GM04503 (cell line): ENCODE measurements at places on chromosomes 1 and 21.

DNA sequence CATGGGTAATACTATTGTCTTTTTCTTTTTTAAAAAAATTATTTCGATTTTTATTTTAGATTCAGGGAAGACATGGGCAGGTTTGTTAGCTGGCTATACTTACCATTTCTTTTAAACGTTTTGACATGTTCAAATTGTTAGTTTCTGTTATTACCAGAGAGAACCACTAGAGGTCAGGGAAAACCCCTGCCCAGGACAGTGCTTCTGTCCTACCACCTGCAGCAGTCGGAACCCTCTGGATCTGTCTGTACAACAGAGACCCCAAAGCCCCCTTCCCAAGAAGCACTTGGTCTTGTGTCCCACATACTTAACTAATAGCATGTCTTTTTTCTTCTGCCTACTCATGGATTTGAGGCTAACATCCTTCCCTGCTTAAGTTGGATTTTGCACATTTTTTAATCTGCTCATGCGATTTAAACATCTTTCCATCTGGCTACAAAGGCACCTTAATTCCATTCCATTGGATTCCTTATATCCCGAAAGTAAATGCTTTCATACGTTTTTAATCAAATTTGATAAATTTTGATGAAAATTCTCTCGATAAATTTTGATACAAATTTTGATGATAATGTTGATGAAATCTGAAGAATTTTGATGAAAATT, 10.0 kb upstream of the C1orf115 start:
- no peak for DNase-seq

DNA sequence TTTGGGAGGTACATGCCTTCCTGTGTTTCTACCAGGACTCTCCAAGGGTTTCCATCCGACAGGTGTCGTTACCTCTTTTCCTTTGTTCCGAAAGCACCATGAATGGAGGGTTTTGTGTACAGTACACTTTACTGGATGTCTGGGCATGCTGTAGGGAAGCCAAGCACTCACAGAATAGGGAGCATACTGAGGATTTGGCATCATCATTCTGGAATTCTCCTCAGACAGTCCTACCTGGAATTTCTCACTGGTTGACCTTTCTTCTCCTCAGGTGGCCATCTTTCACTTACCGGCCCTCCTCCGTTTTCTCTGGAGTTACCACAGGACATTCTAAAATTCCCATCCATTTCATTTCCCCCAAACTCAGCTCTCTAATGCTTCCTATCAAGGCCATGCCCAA, 5.9 kb upstream of the MPL start:
- no peak for DNase-seq

GRCh38 chr21:44351535-44352252, 1.7 kb upstream of the TRPM2 start:
- no peak for DNase-seq

GRCh38 chr1:51518586-51519047, 449 bp downstream of the EPS15 start:
- no peak for DNase-seq

DNA sequence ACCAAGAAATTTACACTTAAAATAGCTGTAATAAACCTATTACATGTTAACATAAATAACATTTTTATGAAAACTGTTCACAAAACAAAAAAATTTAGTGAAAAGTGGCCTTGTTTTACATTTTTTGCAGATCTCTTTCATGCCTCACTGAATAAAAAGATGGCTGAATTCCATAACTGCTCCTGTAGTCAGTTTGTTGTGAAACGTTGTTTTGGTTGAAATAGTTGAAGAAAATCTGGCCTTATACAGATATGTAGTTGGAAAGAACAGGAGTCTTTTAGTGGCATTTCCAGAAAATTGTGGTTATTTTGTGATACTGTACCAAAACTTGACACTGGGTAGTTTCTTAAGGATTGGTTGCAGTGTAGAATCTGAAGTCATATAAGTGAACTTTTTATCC, 18.1 kb downstream of the ITSN1 start:
- no peak for DNase-seq

GRCh38 chr1:7538849-7539768, 232.0 kb upstream of the VAMP3 start:
- DNase-seq, result no peak

GRCh38 chr1:11299225-11299574, 26.2 kb downstream of the UBIAD1 start:
- DNase-seq, result no peak

DNA sequence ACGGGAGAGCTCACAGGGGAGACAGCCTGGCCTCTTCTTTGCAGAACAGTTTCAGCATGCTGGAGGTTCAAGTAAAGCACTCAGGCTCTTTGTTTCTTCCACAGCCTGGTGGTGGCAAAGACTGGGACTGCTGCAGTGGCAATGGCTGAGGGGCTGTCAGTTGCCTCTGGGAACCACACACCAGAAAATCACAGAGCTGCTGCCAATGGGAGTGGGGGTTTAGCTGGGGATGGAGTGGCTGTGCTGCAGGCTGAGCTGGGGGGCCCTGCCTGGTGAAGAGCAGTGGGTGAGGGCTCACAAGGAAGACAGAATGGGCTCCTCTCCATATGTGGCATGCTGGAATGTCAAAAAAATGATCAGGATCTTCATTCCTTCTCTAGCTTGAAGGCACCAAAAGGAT, 25.6 kb upstream of the PTGFR start:
- no peak for DNase-seq

DNA sequence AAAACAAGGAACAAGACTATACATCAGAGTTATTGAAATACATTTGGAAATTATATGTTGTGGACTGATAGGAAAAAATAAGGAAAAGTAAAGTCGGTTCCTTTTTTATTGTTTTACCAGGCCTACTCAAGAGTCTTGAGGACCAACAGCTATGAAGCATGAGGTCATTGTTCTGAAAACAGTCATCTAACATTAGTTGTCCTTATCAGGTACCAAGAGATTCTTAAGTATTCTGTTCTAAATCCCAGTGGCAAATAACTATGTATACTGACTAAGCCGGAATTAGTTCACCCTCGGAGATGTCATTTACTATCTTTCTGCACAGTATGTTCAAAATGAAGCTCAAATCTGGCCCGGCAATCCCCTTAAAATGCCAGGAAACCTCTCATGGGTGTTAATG, 585 bp downstream of the ADGRL4 start:
- DNase-seq, result no peak

- DNase-seq, result no peak
Measured at GRCh38 chr1:61081144-61081685, 1.1 kb upstream of the NFIA start.

DNA sequence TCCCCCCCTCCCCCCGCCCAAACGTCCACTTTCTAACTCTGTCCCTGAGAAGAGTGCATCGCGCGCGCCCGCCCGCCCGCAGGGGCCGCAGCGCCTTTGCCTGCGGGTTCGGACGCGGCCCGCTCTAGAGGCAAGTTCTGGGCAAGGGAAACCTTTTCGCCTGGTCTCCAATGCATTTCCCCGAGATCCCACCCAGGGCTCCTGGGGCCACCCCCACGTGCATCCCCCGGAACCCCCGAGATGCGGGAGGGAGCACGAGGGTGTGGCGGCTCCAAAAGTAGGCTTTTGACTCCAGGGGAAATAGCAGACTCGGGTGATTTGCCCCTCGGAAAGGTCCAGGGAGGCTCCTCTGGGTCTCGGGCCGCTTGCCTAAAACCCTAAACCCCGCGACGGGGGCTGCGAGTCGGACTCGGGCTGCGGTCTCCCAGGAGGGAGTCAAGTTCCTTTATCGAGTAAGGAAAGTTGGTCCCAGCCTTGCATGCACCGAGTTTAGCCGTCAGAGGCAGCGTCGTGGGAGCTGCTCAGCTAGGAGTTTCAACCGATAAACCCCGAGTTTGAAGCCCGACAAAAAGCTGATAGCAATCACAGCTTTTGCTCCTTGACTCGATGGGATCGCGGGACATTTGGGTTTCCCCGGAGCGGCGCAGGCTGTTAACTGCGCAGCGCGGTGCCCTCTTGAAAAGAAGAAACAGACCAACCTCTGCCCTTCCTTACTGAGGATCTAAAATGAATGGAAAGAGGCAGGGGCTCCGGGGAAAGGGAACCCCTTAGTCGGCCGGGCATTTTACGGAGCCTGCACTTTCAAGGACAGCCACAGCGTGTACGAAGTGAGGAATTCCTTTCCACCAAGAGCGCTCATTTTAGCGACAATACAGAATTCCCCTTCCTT, 158.1 kb downstream of the RUNX1 start:
- no peak for DNase-seq

GRCh38 chr1:193697115-193697762, 510.8 kb upstream of the B3GALT2 start:
- DNase-seq, result no peak

DNA sequence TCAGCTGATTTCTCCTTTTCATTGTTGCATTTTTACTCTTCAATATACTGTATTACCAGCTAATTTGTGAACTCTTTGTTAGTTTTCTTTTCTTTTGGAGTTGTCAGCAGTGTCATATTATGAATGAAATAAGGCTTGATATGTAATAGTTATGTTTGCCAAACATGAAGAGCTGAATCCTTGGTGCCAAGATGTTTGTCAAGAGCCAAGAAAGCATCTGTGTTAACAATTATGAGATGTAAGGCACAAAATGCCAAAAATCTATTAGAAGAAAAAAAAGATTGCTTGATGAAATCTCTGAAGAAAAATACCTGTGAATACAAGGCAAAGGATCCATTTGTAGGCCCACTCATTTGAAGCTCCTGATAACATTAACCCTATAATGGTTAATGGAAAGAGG, 48.4 kb upstream of the RNPC3 start:
- DNase-seq, result no peak

DNA sequence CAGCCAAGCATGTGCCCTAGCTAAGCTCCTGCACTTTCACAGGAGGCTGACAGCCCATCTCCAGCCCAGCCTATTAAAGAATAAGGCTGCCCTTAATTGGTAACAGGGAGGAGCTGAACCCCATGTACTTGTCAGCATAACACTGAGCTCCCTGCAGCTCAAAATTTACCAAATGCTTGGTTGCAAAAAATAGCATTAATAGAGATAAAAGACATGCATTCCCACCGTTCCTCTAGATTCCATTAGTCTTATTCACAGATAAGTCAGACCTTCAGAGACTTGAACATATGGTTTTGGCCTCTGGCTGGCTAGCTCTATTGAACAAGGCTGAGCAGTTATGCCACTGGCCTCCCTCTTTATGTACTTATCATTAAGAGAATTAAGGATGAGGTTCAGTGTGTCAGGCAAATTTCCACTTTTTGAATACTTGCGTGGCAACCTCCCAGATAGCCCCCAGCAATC, 29.2 kb downstream of the OLFML3 start:
- DNase-seq, result no peak

DNA sequence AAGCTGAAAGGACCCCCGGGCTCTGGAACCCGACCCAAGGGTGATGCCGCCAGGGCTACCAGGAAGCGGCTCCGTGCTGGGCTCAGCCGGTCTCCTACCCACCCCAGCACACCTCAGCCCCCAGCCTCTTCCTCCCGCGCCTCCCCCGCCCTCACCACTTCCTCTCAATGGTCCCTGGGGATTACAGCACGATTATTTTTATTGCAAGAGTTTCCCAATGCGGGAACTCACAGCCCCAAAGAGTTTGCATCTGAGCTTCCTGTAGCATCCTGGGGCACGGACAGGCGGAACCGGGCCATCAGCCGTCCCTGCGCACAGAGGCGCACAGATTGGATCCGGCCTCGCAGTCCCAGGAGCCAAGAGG, 8.7 kb upstream of the SLX9 start:
- no peak for DNase-seq

- no peak for DNase-seq
Measured at GRCh38 chr1:160211046-160211790, 6.0 kb downstream of the PEA15 start.

DNA sequence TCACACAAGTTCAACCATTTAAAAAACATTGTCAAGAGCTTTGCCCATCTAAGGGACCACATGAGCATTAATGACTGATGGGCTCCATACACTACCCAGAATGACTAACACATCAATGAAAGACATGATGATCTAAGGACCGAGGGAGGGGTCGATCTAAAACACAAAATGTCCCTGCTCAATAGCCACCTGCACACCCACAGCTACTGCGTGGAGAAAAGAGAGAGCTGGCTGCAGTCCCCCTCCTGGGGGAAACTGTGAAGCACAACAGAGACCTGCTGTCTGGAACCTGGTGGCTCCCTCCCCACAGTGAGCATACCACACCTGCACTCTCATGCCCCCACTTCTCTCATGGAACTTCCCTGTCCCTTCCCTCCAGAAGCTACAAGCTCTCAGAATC, 130.1 kb upstream of the ERG start:
- no peak for DNase-seq

- DNase-seq, result peak; percentile 42
Measured at GRCh38 chr1:203839081-203839480, 22.3 kb upstream of the SNRPE start.

DNA sequence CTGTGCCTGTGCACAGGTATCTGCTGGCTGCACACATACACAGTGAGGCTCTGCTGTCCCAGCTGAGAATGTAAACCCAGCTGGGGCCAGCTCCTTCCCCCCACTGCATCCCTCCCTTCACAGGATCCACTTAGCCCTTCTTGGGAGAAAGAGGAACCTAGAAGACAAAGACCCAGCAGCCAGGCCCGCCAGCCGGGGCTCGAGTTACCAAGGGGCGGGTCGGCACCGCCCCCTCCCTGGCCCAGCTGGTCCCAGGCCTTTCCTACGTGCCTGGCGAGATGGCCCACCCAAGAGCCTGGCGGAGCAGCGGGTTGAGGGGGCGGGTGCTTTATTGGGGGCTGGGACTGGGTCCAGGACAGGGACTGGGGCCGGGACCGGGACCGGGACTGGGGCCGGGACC, 2.1 kb downstream of the SH3BGRL3 start:
- DNase-seq, result no peak

DNA sequence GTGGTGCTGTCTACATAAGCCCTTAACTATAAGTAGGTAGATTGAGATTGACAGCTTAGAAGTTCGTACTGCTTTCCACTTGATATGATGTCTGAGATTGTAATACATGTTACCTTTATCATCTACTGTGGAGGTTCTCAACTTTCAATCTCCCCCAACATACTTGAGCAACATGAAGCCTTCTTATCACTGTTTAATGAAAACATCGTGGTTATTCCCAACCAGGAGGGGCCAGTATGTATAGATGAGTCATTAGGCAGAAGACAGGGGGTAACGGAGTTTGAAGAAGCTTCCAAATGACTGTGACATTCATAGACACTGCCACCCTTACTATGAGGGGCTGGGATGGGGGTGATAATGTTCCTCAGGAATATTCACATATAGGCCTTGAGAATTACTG, 36.0 kb downstream of the CENPF start:
- DNase-seq, result no peak

GRCh38 chr1:26171084-26172072, at the start of gene ZNF593OS:
ZNF593OS (minus strand) TSS chr1:26171832; CDS start chr1:26171661, 171 bp downstream.
- no peak for DNase-seq

- DNase-seq, result no peak
Measured at GRCh38 chr1:16461681-16462080, 21.2 kb downstream of the NECAP2 start.

DNA sequence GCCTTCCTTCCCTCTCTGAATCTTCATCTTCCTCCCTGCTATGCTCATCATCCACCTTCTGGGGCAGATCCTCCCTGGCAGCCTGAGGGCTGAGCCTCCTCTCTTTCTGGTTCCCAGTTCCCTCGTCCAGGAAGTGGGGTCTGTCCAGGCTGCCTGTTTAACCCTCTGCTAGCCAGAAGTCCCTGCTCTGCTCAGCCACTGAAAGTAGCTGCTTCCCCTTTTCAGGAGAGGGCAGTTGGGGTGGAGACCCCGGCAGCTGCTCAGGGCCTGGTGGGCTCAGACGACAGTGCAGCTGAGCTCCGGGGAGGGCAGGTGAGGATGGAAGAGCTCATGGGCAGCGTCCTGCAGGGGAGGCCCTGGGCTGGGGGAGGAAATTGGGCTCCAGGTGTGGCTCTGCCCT, 43.1 kb upstream of the ETV3 start:
- no peak for DNase-seq
